ENCODE measurements at places on chromosomes 4 and X.

- DNase-seq: no peak
Measured at GRCh38 chr4:17688011-17688441, 73.6 kb downstream of the MED28 start.

- DNase-seq: peak; percentile 45
Measured at GRCh38 chr4:82798168-82799005, at the start of gene SCD5. Gene SCD5 (minus strand): TSS chr4:82798796. CDS start chr4:82798537, 259 bp downstream.

DNA sequence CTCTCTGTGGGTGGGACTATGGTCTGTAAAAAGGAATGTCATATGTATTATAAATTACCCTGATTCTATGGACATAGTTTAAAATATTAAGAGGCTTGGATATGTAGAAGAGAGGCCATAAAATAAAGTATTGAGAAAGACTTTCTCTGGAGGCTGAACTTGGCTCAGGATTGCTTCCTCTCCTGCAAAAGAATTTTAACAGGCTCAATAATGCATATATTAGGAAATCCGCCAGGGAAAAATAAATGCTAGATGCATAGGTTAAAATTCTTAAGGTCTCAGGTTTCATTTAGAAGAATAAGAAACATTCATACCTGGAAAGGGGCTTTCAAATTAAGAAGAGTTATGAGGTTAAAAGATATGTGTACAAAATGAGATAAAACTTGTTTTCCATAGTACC is 424.3 kb downstream of the ARAP2 start:
- DNase-seq: no peak

DNA sequence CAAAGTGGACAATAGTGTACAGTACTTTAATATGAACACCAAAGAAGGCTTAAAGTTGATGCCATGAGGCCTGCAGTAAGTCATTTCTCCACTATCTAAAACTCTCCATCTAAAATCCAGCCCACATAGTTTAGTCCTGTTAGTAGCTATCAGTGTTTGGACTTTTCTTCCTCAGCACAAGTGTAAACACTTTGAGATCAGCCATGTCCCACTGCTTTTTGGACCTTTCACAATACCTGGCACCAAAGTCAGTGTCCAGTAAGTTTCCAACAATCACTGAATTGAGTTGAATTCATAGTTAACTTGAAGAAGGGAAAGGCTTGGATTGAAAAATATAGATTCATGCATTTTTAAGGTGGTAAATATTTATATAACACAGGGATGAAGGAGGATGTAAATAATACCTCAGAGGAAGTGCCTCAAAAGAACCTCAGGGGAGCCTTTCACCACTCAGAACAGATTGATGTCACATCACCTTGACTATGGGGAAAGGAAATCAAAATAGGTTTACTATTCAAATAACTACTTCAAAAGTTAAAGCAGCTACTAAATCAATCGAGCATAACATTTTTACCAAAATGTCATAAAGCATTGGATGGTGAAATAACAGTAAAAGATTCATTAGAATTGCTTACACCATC is 76.7 kb downstream of the FTHL17 start:
- DNase-seq: no peak

GRCh38 chr4:7705062-7705461 is 234.6 kb downstream of the AFAP1 start:
- no peak for DNase-seq

GRCh38 chr4:55635741-55636655 is at the start of gene NMU:
Gene NMU (minus strand): TSS chr4:55636298. CDS start chr4:55636192, 106 bp downstream.
- no peak for DNase-seq

DNA sequence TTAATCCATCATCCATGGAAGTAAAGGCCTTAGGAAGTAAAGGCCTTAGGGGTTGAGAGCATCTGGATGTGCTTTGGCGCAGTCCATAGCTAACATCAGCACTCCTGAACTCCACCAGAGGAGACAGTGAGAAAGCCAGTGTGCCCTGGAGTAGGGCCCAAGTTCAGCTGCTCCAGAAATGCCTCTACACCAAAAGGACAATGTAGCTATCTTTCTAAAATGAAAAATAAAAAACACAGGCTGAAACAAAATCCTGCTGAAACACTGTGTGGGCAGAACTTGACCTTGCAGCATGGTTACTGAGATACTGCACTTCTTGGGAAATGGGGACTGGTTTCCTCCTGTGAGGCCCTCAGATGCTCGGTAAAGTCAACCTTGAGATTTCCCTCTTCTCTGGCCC is 29.3 kb downstream of the SH3RF1 start:
- no peak for DNase-seq

GRCh38 chrX:110442635-110443034 is 84.0 kb downstream of the RTL9 start:
- no peak for DNase-seq

DNA sequence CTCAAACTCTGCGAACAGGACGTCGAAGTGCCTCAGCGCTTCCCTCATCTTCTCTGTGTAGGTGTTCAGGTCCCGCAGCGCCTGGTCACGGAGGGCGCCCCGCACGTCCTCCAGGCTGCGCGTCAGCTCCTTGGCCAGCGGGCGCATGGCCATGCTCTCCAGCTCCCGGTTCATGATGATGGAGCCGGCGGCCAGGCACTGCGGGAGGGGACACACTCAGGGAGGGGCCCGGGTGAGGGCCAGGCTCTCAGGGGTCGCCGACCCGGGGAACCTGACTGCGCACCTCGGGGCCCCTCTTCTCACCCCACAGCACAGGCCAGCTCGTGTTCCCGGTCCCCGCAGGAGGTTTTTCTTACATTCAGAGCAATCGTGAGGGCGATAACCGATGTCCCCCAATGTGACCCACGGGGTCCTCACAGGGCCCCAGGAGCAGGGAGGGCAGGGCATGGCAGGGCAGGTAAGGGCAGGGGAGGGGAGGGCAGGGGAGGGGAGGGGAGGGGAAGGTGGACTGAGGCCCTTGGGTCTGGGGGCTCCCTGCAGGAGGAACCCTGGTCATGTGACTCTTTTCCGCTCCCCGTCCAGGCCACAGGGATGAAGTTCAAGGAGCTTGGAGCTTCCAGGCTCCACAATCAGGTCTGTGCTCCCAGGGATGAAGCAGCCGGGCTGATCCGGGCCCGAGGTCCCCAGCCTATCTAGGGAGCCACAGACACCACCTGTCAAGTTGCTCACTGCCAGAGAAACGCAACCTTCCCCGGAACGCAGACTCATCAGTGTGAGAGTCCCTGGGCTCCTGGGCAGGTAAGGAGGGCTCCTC is 77.8 kb upstream of the MXD4 start:
- no peak for DNase-seq

DNA sequence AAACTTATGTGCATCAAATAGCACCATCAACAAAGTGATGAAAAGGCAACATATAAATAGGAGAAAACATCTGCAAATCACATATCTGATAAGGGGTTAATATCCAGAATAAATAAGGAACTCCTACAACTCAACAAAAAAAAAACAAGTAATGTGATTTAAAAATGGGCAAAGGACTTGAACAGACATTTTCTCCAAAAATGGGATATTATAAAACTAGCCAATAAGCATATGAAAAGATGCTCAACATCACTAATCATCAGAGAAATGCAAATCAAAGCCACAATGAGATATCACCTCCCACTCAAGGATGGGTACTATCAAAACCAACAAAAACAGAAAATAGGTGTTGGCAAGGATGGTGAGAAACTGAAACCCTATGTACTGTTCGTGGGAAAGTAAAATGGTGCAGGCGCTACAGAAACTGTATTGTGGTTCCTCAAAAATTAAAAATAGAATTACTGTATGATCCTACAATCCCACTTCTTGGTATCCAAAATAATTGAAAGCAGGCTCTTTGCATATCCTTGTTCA is 2.4 kb downstream of the DNAJB14 start:
- DNase-seq: no peak

DNA sequence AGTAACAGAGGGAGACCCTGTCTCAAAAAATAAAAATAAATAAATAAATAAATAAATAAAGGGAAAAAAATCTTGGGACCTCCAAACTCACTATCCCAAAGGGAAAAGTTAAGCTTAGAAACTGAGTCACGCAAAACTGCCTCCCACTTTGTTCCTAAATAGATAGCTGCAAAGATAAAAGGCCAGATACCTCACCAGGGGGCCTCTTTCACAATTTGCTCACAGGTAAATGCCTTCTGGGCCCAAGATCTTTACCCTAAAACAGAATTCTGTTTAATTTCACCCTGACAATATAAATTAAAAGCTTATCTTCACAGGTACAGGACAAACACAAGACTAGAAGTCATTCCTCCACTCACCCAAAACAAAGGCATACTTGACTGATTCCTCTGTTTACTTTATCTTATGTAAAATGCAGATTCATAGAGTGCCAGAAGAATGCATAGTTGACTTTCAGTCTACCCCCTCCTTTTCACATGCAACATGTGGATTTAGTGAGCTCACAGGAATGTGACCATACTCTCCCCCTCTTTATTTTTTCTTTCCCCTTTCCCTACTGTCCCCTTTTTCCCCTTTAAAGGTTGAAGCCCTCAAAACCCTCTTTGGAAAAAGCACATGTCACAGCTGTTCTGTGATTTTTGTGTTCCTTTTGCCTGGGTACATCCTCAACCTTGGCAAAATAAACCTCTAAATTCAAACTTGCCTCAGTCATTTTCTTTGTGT is 23.4 kb downstream of the ELF2 start:
- DNase-seq: no peak

GRCh38 chr4:7462509-7462971 is 27.8 kb upstream of the PSAPL1 start:
- DNase-seq: no peak

DNA sequence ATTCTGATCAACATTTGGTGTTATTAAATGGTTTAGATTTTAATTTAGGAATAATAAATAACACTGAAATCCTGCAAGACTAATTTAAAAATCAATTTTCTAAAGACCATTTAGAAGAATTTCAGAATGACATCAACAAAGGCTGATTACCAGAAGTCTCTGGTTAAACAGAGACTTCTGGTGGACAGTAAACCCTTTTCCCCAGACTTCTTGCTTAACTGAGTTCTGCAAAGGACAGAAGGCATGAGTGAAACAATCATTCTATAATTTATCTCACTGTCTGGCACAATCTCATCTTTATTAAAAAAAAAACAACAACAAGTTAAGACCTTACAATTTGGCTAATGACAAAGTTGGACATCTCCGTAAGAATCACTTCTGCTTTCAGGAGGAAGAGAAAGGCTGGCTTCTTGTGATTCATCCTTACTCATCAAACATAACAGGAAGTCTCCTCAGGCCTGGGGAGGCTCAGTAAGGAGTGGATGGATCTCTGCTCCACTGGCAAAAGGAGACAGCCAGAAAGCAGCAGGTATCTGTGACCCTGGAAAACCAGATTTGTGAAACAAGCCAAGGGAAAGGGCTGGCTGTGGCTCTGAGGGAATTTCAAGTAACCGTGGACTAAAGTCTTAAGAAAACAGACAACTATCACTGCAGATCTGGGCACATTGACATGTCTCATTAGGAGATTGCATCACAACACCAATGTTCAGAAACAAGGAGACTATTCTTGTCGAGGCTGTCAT is 908 bp upstream of the TLR6 start:
- DNase-seq: no peak

- DNase-seq: no peak
Measured at GRCh38 chr4:4462970-4463369, 76.1 kb downstream of the NSG1 start.

DNA sequence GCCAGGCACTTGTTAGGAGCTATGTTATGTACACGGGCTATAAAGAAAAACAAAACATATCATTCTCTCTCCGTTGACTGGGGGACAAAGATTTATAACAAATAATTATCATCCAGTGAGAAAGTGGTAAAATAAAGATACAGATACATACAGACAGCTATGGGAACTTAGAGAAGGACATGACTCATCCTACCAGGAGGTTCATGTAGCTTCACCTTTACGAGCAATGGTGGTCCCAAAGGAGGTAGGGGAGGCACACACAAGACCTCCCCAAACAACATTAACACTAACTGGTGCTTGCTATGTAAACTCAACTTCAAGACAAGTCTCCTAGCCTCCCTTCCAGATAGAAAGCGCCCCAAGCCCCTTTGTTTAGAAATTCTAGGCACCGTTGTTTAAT is 8.9 kb downstream of the AMBN start:
- DNase-seq: no peak

DNA sequence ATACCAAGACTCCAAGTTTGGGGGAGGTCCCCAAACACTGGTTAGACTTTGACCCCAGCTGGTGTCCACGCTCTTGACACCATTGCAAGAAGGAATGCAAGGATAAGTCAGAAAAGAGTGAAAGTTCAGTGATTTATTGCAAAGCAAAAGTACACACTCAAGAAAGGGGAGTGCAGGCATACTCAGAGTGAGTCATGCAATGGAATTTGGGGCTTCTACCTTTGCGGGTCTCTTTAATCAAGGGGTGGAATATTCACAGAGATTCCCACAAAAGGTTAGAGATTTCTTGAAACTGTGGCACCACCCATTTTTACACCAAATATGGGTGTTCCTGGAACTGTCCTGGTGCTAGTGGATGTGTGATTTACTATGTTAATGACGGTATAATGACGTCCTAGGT is 5.2 kb upstream of the SMIM10L2A start:
- DNase-seq: no peak

DNA sequence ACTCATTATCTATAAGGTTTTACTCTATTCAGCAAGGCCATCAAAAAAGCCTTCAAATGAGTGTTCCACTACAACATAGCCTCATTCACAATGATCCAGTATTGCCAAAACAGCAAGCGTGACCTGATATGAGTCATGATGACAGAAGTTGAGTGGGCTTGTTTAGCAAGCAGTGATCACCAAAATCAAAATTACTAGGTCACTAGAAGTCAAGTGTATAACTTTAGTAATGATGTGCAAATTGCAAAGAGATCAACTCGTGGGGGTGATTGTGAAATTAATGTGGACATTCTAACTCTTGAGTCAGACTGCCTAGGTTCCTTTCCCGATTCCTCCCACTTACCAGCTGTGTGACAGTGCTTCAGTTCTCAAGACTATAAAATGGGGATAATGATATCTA is 124.5 kb downstream of the CHM start:
- DNase-seq: no peak

DNA sequence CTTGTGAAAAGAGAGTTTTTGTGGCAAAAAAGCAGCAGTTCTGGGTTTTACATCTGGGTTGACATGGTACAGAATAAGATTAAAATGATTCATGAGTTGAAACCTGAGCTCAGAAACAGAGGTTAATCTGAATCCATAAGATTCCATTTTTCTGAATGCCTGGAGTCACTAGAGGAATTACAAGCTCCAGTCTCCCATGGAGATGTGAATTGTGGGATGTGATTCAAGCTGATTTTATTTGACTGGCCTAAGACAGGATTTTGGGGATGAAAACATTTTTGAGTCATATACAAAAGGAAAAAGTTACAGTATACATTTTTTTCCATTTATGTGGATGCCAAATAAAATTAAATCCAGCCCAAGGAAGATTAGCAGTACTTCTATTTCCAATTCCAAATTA is 161.1 kb downstream of the RBM46 start:
- DNase-seq: no peak

DNA sequence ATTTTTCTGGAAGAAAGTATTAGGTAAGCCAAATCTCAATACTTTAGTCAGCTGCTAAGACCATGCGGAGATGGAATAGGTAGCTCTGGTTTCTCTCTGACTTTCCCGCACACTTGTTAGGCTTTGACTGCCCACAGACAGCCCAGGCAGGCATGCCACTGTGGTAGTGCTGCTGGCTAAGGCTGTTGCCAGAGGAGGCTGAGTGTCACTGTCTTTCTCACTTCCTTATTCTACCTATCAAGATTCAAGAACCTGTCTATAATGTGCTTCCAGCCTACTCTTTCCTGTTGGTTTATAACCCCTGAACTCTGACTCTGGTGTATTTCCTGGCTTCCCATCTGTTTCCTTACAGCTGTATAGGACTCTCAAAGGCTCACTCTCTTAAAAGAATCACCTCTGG is 81.8 kb upstream of the TRPC5 start:
- no peak for DNase-seq

GRCh38 chr4:26964994-26965393 is 104.4 kb downstream of the STIM2 start:
- DNase-seq: no peak

GRCh38 chrX:24494647-24495075 is 29.6 kb downstream of the PDK3 start:
- no peak for DNase-seq

All from stimulated activated CD8-positive, alpha-beta memory T cell treated with anti-CD3 and anti-CD28 coated beads, Interleukin-15, amount 100 ng/mL, for 24 hours (primary cell).